ENCODE measurements at places on chromosomes 2 and 18.
A peak's percentile ranks its signal among the peaks of the same experiment; 100 is the strongest.

- DNase-seq = peak; percentile 40
These were observed 90.3 kb upstream of the SNTG2 start for GRCh38 chr2:860259-860855.

GRCh38 chr2:31247711-31248110 is 13.8 kb downstream of the EHD3 start:
- DNase-seq = peak; percentile 73

DNA sequence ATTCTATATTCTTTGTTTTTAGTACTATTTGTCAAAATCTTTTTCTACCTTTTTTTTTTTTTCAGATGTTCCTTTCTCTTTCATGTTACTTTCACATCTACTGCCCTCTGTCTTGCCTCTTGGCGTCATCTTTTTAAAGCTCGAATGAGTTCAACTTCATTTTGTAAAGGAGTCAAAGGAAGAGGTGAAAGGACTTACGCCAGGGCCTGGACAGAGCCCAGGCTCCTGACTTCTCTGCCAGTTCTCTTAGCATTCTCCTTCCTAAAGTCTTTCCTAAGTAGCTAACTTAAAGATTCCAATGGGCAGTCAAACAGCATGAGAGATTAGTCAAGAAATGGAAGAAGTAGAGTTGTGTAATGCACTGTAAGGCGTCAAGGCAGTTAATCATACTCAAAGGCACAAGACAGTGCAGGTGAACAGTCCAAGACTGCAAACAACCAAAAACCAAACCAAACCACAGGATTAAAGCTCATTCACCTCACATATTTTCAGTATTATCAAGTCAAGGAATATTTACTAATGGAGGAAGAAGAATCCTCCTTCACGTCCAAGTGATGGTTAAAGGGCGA is 301.7 kb downstream of the TCF4 start:
- no peak for DNase-seq

GRCh38 chr2:233352141-233352842 is 2.0 kb upstream of the DGKD start:
- DNase-seq = no peak

DNA sequence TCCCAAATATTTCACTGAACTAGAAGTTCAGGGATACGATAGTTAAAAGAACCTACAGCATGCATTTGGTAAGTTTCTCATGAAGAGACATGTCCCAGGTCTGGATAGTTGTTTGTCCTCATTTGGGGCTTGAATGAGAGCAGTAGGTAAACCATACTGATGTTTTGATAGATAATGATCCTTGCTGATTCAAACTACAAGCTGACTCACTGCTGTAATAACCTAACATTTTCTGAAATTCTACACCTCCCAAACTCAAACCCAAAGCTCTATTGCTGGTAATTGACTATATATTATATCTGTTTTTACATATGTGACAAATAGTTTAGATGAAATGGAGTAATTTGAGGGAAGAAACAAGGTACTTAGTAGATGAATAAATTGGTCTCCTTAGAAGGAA is 154.1 kb upstream of the BOD1L2 start:
- no peak for DNase-seq

GRCh38 chr2:227043981-227044380 is 120.0 kb downstream of the COL4A4 start:
- no peak for DNase-seq

GRCh38 chr2:183284606-183285005 is 160.4 kb downstream of the NUP35 start:
- DNase-seq = peak; percentile 85

Measured in trophoblast cell (in vitro differentiated cells and primary cell).